ENCODE measurements at places on chromosomes 5 and 9. TPM values are rescaled to one million over a fixed set of nuclear protein-coding genes. Genes with fewer than 3 reads are reported as not detected.

- DNase-seq, result no peak
- no peak overlapping the region for H3K4me3 ChIP-seq
- H3K4me1 ChIP-seq, result no peaks in the 10 kb centered on the region
- H3K27me3 ChIP-seq, result no peaks in the 10 kb centered on the region
- H3K27ac ChIP-seq, result no peak overlapping the region
Measured at GRCh38 chr5:169873642-169874041, 106.7 kb downstream of the INSYN2B start.

GRCh38 chr5:169433221-169433651 lies 132.3 kb upstream of the SLIT3 start:
- H3K4me3 ChIP-seq, result no peak overlapping the region
- H3K27me3 ChIP-seq, result peaks cover 6% of the 10 kb centered on the region
- no peak for DNase-seq
- no peak overlapping the region for H3K27ac ChIP-seq
- H3K36me3 ChIP-seq, result no peaks in the 10 kb centered on the region
- H3K4me1 ChIP-seq, result no peaks in the 10 kb centered on the region

DNA sequence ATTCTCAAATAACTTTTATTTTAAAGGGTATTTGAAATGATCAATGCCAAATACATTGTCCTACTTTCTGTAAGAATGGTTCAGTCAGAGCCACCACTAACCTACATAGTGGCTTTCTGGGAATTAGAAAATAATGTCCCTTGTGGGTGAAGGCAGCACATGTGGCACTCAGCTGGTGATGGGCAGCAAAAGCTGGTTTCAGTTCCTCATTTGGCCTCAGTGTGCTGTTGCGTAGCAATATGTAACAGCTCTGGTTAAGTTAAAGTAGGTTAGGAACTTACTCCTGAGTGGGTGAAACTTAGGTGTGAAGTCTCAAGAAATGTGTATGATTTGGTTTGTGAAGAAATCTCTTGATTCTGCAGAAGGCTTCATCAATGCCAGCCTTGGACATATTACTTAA lies 99.6 kb upstream of the SPEF2 start:
- no peaks in the 10 kb centered on the region for H3K36me3 ChIP-seq
- no peak overlapping the region for H3K4me3 ChIP-seq
- H3K27ac ChIP-seq, result no peak overlapping the region
- DNase-seq, result no peak

DNA sequence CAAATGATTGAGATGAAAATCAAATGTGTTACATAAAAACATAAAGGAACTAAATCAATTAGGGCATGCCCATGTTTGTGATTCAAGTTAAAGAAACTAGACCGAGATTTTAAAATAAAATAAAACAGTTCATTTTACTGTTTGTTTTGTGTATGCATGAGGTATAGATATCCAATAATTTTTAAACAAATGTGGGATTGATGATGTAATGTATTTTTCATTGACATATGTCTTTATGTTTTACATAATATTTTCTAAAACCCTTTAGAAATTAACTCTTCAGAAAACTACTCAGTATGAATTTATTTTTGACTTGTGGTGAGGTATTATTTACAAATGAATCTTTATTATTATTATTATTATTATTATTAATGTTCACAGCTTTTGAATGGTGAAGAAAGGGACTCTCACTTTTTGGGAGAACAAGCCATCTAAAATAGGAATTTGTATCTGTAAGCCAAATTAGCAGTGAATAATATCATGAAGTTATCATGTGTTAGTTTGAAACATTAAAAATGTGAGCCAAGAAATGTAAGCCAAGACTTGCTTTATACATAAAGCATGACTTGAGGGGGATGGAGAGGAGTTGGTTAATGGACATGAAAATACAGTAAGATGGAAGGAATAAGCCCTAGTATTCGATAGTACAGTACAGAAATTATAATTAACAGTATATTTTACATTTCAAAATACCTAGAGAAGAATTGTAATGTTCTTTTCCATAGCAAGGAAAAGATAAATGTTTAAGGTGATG lies 355.0 kb downstream of the CDH10 start:
- H3K27me3 ChIP-seq, result no peaks in the 10 kb centered on the region
- no peaks in the 10 kb centered on the region for H3K4me1 ChIP-seq
- no peak overlapping the region for H3K27ac ChIP-seq
- no peak overlapping the region for H3K4me3 ChIP-seq
- no peak for DNase-seq

DNA sequence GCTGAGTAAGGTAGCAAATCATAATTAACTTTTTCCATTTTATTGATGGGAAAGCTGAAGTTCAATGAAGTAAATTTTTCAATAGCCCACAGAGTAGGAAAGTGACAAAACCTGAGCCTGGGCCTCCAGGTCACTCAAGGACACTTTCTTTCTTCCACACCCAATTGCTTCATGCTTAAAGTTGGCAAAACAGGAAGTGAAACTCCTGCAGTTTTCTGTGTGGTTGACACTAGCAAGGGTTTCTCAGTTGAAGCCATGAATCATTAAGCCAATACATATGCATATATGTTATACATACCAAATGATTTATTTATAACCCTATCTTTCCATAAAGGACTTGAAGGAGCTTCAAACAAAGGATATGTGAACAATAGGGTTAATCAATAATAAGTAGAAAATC lies 13.9 kb downstream of the TLR4 start:
- no peak for DNase-seq
- H3K27me3 ChIP-seq, result peaks cover 22% of the 10 kb centered on the region
- peaks cover 14% of the 10 kb centered on the region for H3K4me1 ChIP-seq
- H3K27ac ChIP-seq, result no peak overlapping the region

GRCh38 chr5:92519811-92520632 lies 1061.0 kb downstream of the NR2F1-AS1 start:
- no peaks in the 10 kb centered on the region for H3K27me3 ChIP-seq
- no peaks in the 10 kb centered on the region for H3K36me3 ChIP-seq
- H3K4me3 ChIP-seq, result no peak overlapping the region
- H3K27ac ChIP-seq, result no peak overlapping the region
- peaks cover 2% of the 10 kb centered on the region for H3K4me1 ChIP-seq

Gene CAVIN4
- total RNA-seq, result 0.29 TPM

Gene SREK1IP1
- 25.2 TPM for total RNA-seq

Gene PHF24
- not detected for total RNA-seq

Gene CNTFR
- not detected for total RNA-seq

Gene WNT8A
- total RNA-seq, result not detected

Gene PCDHA9
- total RNA-seq, result not detected

Gene KCNV2
- total RNA-seq, result not detected

All from activated CD8-positive, alpha-beta memory T cell treated with anti-CD3 and anti-CD28 coated beads, Interleukin-2, amount 10 ng/mL, durations not matched to agents 7 days and 5 days (primary cell).